AG09309 (cell line): ENCODE measurements at places on chromosomes 7 and 10.

DNA sequence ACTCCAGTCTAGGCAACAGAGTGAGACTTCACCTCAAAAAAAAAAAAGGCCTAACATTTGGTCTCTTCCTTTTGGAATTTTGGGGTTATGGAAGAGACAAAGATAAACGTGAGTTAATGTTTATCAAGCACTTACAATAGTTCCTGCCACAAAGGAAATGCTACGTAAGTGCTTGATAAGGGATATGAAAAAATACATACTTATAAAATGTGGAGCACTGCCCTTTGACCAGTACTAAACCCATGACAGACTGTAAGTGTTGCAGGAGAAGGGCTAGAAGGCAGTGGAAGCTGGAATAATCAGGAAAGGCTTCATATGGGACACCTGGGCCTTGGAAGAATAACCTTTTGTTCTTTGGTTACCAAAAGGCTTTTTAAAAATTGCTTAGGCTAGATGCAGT lies 25.5 kb downstream of the TMEM248 start:
- DNase-seq, result no peak

DNA sequence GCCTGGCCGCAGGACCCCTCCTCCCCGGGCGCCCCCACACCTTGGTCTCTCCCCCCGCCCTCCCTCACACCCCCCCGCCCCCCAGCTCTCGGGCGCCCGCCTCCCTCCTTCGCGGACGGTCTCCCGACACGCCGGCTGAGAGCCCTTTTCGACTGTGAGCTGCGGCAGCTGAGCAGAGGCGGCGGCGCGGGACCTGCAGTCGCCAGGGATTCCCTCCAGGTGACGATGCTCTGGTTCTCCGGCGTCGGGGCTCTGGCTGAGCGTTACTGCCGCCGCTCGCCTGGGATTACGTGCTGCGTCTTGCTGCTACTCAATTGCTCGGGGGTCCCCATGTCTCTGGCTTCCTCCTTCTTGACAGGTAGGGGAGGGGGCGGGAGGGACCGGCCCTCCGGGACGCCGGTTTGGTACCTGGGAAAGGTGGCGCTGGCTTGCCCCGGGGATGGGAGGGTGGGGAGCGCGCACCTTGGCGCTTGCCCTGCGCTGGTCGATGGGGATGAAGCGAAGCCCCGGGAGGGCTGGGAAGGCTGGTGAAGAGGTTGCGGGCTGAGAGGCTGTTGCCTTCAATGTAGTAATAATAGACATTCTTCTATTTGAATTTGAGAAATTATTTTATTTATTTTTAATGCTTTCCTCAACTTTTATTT lies at the start of gene BMPER:
TSS of gene BMPER (plus strand) at position 151 of the 644 bp plus-strand sequence. CDS start at position 226, 75 bp downstream.
- DNase-seq, result no peak

GRCh38 chr7:89160107-89160506 lies 364.6 kb upstream of the TEX47 start:
- no peak for DNase-seq

DNA sequence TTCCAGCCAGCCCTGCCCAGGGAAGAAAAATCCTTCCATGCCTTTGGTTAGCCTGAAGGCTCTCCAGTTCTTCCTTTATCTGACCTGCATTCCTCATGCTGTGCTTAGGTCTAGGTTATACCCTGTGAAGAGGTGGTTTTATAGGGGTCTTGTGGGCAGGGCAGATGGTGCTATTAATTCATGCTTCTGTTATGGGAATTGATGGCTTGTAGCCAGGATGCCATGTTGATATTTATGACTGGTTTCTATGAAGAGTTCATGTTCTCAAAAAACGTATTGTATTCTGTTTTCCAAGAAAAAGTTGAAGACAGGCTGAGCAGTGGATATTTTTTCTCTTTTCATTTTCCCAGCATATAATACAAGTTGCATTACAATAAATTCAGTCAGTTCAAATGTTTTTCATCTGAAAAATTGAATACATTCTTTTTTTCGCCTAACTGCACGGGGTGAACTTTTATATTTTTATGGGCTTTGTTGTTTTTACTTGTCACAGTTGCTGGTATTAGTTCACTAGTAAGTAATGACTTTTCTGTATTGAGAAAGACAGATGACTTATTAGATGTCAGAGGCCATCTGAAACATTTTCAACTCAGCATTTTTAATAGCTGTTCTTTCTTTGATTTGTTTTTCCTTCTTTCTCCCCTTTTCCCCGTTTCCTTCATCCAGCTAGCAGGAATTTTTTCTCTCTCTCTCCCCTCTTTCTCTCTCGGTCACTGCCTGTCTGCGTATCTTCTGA lies 322.8 kb downstream of the LRMDA start:
- DNase-seq, result no peak

DNA sequence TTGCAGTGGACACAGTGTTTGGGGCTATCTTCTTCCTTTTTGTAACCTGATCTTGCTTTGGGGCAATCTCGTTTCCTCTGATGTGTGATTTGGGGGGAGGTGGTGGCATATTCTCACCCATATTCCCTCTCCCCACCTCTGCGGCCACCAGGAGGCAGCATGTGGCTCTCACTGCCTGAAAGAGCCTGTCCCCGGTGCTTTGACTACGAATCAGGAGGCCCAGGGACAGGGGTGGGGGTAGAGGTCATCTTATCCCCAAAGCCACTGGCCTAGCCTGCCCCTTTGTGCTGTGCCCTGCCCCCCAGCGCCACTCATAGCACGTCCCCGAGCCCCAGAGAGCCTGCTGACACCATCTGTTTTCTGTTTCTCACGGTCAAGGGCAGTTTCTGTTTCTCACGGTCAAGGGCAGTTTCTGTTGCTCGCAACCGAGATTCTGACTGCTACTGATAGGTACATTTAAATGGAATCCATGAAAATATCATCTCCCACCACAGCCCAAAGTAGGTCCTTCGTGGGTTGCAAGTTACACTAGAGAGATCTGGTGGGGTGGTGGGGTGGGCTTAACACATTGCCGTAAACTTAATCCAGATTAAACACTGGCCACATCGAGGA lies 28.2 kb downstream of the PHYH start:
- DNase-seq, result no peak

- no peak for DNase-seq
Observed at GRCh38 chr10:115710136-115710535, 562.9 kb downstream of the GFRA1 start.
